Posterior vena cava (tissue), 2 donors: ENCODE measurements at places on chromosomes 3 and 15. TPM values are rescaled to one million over a fixed set of nuclear protein-coding genes. Genes with fewer than 3 reads are reported as not detected.

Gene CYP1A2
- total RNA-seq = not detected

Gene MITF
- total RNA-seq = 61.4 TPM

Gene CADPS
- total RNA-seq = 2.2 TPM

Gene THRB
- total RNA-seq = 25.0 TPM

Gene BNC1
- total RNA-seq = 0.19 TPM

Gene DYNLT2B
- 3.8 TPM for total RNA-seq

Gene CLSTN2
- 28.0 TPM for total RNA-seq

DNA sequence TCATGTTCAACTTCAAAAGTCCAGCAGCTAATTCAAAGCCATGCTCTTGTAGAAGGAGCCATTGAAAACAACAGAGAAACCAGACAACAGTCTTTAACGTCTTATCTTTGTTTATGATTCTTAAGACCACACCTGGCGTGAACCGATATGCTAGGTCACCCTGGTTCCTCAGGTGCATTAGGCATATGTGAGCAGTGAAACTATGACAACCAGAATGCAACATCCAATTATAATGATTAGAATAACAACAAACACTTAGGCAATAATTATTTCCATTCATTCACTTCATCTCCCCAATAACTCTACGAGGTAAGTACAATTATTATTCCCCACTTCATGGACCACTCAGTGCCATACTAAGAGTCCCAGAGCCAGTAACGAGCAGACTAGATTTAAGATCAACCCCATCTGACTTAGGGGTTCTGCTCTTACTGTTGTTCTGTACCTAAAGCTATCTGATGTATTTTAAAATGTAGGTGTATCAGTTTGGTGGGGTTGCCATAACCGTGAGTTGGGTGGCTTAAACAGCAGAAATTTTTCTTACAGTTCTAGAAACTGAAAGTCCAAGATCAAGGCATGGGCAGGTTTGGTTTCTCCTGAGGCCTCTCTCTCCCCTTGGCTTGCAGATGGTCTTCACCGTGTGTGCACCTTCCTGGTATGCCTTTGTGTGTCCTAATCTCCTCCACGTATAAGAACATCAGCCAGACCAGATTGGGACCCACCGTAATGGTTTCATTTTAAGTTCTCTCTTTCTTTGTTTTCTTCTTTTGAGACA, 997.8 kb upstream of the CFAP20DC start:
- DNase-seq = no peak

DNA sequence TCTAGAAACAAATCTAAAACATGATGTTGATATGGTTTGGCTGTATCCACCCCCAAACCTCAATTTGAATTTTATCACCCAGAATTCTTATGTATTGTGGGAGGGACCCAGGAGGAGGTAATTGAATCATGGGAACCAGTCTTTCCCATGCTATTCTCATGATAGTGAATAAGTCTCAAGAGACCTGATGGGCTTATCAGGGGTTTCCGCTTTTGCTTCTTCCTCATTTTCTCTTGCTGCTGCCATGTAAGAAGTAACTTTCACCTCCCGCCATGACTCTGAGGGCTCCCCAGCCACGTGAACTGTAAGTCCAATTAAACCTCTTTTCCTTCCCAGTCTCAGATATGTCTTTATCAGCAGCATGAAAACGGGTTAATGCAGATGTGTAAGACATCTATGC, 232.7 kb upstream of the ONECUT1 start:
- DNase-seq = no peak
